ENCODE measurements at places on chromosomes 2 and 18.

- no peak for DNase-seq
Observed at GRCh38 chr2:60118061-60118460, 435.4 kb downstream of the BCL11A start.

DNA sequence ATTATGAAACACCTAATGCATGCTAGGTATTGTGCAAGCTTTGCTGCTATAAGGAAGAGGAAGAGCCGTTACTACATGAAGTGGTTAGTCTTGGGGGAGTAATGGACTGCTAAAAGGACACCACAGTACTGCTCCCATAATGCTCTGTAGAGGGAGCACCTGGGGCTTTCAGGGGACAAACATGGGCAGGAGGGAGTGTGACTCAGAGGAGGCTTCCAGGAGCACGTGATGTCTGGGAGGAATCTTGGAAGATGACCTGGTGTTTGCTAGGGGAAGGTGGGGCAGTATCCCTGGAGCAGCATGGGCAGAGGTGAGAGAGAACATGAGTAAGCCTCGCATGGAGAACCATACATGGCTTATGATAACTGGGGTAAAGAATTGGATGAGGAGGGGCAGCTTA lies 18.8 kb downstream of the MAPK4 start:
- no peak for DNase-seq

GRCh38 chr2:198141726-198142125 lies 337.3 kb downstream of the PLCL1 start:
- DNase-seq: no peak

DNA sequence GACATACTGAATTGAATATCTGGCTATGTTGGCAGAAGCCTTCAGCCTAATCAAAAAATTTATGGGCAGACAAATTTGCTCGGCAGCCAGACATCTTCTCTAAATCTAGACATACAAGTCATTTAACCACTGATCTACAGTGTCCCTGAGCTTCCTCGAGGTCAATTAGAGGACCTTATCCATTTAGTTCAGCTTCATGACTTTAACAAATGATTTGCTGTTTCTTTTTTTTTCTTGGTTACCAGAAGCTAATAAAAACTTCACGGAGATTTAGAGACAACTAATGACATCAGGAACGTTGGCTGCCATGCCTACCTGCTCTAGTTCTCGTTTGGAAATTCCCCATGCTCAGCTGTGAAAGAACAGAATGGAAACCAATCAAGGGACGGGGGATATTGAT lies 223.8 kb downstream of the BCL2 start:
- DNase-seq: no peak

DNA sequence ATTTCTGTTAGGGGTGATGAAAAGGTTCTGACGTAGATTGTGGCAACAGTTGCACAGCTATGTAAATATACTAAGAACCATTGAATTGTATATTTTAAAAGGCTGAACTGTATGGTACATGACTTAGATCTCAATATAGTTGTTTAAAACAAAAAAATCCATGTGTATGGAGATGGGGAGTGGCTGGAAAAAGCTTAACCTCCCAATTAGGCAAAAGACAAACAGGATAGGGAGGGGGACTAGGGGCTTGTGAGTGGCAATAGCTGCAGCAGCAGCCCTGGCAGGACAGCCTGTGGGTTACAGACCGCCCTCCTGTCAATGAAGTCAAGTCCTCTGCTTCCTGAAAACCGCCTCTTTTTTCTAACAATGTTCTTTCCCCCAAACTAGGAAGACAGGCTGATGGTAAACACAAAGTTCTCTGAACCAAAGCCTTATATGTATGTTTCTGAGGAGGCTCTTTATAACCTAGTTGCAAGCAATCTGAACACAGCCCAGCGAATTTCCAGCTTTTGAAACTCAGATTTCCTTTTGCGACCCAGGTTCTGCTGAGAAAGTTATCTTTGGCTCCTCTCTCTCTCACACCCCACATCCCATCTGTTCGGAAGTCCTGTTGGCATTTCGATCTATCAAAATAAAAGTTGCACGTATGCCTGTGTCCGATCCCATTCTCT lies 10.3 kb downstream of the ATP8B1 start:
- DNase-seq: no peak

DNA sequence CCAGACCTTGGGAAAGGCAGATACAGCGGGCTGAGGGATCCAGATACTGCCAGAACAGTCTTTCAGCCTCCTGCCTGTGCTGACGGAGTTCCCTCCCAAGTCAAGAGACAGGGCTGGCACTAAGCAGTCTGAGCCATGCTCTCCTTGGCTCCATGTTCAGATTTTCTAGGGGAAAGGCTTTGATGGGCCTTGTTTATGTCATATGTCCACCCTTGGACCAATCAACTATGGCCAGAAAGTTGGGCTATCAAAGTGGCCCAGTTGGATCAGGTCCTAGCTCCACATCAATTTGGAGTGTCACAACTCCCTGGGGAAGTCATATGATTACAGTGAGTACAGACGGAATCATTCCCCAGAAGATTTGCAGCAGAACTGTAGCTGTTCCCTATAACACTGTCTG lies 152.0 kb downstream of the GREB1L start:
- DNase-seq: no peak

GRCh38 chr2:47937677-47938076 lies 31.4 kb upstream of the FBXO11 start:
- no peak for DNase-seq

- no peak for DNase-seq
Observed at GRCh38 chr2:9328931-9329330, 94.4 kb downstream of the ITGB1BP1 start.

GRCh38 chr18:66473882-66474281 lies 130.0 kb downstream of the CDH19 start:
- DNase-seq: no peak

- no peak for DNase-seq
Observed at GRCh38 chr2:95382686-95383634, 19.5 kb upstream of the FAHD2A start.

GRCh38 chr2:239569401-239570090 lies 168.7 kb upstream of the HDAC4 start:
- no peak for DNase-seq

Measured in esophagus squamous epithelium (tissue), 5 donors.